ENCODE measurements at places on chromosomes 2 and 18.

GRCh38 chr2:215430528-215431187 lies 5.2 kb downstream of the FN1 start:
- no peak for DNase-seq

GRCh38 chr2:10278029-10278762 lies 24.5 kb upstream of the HPCAL1 start:
- no peak for DNase-seq

- no peak for DNase-seq
Observed at GRCh38 chr18:8910843-8911242, 191.7 kb upstream of the NDUFV2 start.

DNA sequence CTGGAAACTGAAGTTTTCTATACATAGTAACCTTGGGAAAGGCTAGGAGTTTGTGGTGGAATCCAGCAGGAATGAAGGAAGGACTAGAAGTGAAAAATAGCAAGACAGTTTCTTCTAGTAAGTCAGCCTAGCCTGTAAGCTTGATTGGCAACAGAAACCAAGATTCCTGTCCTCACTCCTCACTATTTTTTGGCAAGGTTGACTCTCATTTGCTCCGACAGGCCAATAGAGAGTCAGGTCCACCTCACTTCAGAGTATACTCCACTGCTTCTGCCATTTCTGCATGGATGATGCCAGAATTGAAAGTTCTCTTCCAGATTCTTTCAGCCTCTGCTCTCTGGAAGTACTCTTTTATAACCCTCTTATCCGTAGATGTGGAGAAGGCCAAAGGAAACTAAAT lies 352.4 kb downstream of the ZNF516 start:
- DNase-seq = no peak

DNA sequence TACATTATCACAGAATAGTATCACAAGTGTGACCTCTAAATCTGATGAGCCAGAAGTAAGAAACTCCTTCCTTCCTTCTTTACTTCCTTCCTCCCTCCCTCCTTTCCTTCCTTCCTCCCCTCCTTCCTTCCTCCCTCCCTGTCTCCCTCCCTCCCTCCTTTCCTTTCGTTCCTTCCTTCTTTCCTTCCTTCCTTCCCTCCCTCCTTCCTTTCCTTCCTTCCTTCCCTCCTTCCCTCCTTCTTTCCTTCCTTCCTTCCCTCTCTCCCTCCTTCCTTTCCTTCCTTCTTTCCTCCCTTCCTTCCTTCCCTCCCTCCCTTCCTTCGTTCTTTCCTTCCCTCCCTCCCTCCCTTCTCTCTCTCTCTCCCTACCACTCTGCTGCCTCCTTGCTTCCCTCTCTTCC lies 359.2 kb downstream of the OSR1 start:
- no peak for DNase-seq

DNA sequence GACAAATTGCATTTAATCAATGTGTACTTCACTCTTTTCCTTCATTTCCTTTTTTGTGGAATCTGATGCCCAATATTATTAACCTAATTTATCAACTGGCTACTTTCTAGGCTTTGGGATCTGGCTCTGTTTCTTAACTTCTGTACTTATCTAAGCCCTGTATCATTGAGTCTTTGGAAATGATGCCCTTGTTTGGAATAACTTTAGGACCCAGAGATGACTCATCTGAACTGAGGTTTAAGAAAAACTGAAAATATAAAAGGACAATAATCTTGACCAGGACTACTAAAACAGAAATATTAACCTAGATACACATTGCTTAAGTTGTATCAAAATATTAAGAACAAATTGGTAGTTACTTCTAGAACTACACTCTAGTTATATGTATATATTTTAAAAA lies 600.8 kb downstream of the CPS1 start:
- DNase-seq = no peak

DNA sequence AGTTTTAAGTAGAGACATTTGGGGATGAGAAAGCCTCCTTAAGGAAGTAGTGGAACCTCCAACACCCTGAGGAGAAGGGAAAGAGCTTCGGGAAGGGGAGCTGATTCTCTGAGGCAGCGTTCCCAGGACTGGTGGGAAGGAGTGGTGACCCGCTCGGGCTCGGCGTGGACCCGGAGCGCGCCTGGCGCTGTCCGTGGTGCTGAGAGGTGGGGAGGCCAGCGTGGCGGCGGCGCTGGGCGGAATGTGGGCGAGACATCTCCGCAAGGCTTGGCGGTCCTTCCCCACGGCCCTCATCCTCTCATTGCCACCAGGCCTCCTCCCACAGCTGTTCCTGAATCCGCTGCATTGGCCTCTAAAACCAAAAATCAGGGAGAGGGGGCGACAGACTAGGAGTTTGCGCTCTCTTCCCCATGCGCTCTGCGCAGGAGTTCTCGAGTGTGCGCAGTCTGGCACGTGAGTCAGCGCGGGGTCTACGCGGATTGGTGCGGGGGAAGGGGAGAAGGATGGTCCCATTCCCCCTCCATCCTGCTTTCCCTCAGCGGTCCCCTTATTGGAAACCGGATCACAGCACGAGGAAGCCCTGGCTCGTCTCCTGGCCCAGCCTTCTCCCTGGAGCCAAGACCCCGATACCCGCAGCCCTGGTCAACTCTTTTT lies 857 bp downstream of the RESP18 start:
- DNase-seq = peak; percentile 62

GRCh38 chr2:229133155-229133772 lies 137.8 kb downstream of the PID1 start:
- peak; percentile 22 for DNase-seq
